ENCODE measurements at places on chromosomes 2 and 18. TPM values are rescaled to one million over a fixed set of nuclear protein-coding genes. Genes with fewer than 3 reads are reported as not detected.

CROCC2 gene
- total RNA-seq, result not detected

RNF181 gene
- 498 TPM for total RNA-seq

IL1RL1 gene
- total RNA-seq, result under 0.01 TPM

GALNT14 gene
- total RNA-seq, result not detected

Measured in IMR-90 (cell line).